A549 treated with Hydrocortisone at 1 μM for 4 hours (cell line): ENCODE measurements at places on chromosomes 1 and 21. TPM values are rescaled to one million over a fixed set of nuclear protein-coding genes. Genes with fewer than 3 reads are reported as not detected.

The AMY1B gene
- not detected in 5 replicates for total RNA-seq

The VAV3 gene
- total RNA-seq, result 0.56 to 1.5 TPM (median 0.66 TPM) in 5 replicates

The PRELP gene
- total RNA-seq, result 0.01 TPM in 1 of 5 replicates, not detected in the others

The CFHR5 gene
- not detected in 5 replicates for total RNA-seq

The TSPAN1 gene
- total RNA-seq, result 1.8 to 3.5 TPM (median 2.5 TPM) in 5 replicates

The LAMTOR5 gene
- total RNA-seq, result 177 to 189 TPM (median 180 TPM) in 5 replicates

The CHTOP gene
- 75.2 to 85.0 TPM (median 76.0 TPM) in 5 replicates for total RNA-seq

The BCL2L15 gene
- total RNA-seq, result 0.52 to 0.73 TPM (median 0.61 TPM) in 5 replicates

The GRIK3 gene
- not detected in 5 replicates for total RNA-seq
